ENCODE measurements at places on chromosomes 1 and 21. TPM values are rescaled to one million over a fixed set of nuclear protein-coding genes. Genes with fewer than 3 reads are reported as not detected.

DNA sequence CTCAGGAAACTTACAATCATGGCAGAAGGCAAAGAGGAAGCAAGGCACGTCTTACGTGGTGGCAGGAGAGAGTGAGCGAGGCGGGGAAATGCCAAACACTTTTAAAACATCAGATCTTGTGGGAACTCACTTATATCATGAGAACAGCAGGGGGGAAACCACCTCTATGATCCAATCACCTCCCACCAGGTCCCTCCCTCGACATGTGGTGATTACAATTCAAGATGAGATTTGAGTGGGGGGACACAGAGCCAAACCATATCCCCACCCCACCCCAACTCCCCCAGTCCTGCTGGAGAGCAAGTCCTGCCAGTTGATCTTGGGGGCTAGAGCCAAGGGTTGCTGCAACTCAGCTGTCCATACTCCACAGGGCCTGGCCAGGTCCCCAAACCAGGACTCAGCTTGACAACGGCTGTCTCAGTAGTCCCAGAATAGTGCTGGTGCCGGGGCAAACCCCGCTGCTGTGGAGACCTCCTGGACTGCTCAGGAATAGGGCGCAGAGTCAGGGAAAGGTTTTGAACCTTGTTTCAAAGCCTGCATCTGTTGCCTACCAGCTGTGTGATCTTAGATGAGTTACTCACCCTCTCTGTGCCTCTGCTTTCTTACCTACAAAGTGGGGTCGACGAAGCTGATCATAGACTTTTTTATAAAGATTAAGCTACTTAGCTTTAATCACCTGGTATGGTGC is 79.5 kb downstream of the STUM start:
- no peak for DNase-seq

Gene VTCN1
- total RNA-seq = not detected

Gene TNFRSF1B
- total RNA-seq = 370 TPM

DNA sequence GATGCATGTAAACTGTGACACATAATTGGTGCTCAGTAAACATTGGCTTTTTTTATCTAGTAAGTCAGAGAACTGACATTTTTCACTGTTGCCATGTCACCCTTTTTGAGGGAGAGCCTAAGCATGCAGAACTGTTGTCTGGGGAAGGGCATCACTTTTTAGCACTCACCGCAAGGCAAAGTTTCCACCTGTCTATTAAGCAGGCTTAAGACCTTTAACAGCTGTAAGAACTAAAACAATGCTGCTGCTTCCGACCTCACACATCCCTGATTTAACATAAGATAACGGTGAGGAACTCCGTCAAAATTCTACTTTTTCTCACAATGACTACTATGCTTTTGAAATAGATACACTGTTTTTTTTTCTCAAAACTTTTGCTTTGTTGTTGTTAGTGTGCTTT is 554.8 kb downstream of the NUF2 start:
- no peak for DNase-seq

- DNase-seq = no peak
Measured at GRCh38 chr1:203009185-203009584, 2.0 kb downstream of the TMEM183A start.

Gene NR1I3
- total RNA-seq = not detected

DNA sequence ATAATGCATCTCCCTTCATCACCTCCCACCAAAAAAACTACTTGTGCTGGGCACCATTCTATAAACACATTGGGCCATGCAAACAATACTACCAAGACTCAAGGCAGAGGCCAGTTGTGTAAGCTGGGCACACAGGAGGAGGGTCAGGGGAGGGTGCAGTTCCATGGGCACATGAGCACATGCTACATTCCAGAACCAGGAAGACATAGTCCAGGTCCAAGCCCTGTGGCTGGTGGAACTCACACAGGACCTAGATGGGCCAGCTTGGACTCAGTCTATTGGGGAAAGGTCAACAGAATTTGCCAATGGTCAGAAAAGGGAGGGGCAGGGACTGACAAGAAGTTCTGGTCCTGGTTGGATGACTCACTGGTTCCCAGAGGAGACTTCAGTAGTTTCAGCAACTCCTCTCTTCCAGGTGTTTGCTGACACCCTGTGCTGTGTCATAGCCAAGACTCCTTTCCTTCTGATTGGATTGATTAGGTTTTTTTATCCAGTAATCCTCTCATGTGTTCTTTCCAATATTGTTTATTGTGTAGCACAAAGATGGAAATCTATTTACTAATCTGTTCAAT is 249.7 kb downstream of the C1orf94 start:
- no peak for DNase-seq

Gene DNTTIP2
- 74.5 TPM for total RNA-seq

- no peak for DNase-seq
Measured at GRCh38 chr1:243264717-243265116, 8.9 kb downstream of the SDCCAG8 start.

- no peak for DNase-seq
Measured at GRCh38 chr21:44423312-44423821, 31.9 kb upstream of the LRRC3 start.

GRCh38 chr1:203272633-203273205 is 32.6 kb upstream of the BTG2 start:
- no peak for DNase-seq

- DNase-seq = no peak
Measured at GRCh38 chr1:158310623-158311022, 20.7 kb downstream of the CD1B start.

Gene MRPS6
- total RNA-seq = 82.9 TPM

- DNase-seq = no peak
Measured at GRCh38 chr21:26007951-26008498, 162.5 kb downstream of the APP start.

DNA sequence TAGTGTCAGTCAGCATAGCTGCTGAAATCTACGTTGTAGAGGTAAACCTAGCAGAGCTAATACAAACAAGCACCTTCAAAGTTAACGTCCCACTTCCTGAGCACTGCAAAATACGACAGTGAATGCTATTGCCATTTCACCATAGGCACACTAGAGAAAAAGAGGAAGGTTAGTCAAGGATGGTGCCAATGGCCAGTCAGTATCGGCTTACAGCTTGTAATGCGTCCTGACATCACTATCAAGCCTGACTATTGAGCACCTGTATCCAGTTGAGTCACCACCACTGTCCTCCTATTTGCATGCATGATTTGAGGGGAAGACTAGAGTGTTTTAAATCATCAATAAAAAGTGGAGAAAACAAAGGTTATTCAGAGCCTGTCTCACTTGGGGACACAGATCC is 34.4 kb downstream of the NUCKS1 start:
- no peak for DNase-seq

DNA sequence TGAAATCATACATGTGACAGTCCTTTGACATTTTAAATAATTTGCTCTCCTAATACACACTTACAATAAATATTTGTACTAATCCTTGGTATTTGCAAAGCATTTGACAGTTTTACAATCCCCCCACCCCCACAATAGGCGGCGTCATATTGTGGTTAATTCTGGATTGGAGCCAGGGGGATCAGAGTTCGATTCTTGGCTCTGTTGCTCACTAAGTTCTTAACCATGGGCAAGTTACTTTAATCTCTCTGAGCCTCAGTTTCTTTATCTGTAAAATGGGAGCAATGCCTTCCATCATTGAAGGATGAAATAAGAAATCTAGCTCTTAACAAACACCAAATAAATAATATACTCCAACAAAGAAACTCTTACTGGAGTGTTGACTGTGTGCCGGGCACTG is 23.8 kb downstream of the CACNA1S start:
- DNase-seq = no peak

- no peak for DNase-seq
Measured at GRCh38 chr1:186873687-186874086, 44.9 kb downstream of the PLA2G4A start.

Gene CLCNKA
- total RNA-seq = not detected

Gene USP33
- 48.5 TPM for total RNA-seq

Gene LHX8
- not detected for total RNA-seq

- DNase-seq = no peak
Measured at GRCh38 chr21:39510240-39510639, 58.5 kb downstream of the SH3BGR start.

DNA sequence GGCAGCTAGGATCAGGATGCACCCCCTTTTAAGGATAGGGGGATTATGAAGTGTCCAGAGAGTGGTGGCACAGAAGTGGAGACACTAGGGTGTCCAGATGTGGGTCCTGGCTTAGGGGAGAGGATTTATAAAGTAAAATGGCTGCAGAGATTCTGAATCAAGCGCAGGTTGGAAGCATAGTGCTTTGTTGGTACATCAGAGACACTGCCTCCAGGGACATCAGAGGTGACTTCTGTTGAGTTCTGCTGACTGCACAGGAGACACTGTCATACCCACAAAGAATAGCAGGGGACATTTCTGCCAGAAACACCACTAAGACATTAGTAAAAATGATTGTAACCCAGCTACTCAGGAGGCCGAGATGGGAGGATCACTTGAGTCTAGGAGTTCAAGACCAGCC is 16.4 kb downstream of the GPR137B start:
- DNase-seq = no peak

- no peak for DNase-seq
Measured at GRCh38 chr1:40633931-40634376, 31.5 kb downstream of the RIMS3 start.

Gene OR2T2
- not detected for total RNA-seq

Gene KCNK2
- not detected for total RNA-seq

DNA sequence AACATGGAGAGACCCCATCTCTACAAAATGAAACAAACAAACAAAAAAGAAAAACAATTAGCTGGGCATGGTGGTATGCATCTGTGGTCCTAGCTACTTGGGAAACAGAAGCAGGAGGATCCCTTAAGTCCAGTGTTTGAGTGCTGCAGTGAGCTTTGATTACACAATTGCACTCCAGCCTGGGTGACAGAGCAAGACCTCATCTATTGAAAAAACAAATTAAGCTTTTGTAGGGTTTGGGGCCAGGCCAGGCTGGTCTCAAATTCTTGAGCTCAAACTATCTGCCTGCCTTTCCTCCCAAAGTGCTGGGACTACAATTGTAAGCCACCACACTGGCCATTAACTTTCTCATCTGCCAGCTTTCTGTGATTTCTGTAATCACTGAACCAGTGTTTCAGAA is 27.2 kb downstream of the NIPAL3 start:
- no peak for DNase-seq

GRCh38 chr1:36622741-36623648 is 140.3 kb upstream of the CSF3R start:
- no peak for DNase-seq

DNA sequence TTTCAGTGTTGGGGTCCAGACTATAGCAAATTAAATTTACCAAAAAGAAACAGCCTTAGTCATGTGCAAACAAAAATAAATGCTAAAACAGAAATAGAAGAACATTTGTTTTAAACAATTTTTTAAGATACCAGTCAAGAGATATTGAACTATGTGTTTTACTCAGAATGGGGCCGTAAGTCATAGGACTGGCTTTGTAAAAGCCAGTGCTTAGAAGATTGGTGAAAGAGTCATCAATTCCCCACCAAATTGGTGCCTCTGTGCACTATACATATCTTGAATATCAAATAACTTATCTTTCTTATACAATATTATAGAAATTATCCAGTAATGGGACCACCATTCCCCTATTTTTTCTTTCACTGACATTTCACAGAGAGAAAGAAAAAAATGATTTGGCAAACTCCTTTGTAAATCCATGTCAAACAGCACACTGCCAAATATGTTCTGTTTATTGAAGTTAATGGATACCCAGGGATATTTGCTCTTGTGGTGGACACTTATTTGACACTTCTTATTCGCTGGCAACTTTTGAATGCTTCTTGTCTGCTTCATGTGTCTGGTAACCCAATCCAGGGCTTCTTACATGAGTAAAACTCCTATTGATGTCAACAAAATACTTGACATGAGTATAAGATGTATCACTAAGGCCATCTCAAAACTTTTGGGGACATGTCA is 145.7 kb upstream of the PKN2 start:
- DNase-seq = no peak

DNA sequence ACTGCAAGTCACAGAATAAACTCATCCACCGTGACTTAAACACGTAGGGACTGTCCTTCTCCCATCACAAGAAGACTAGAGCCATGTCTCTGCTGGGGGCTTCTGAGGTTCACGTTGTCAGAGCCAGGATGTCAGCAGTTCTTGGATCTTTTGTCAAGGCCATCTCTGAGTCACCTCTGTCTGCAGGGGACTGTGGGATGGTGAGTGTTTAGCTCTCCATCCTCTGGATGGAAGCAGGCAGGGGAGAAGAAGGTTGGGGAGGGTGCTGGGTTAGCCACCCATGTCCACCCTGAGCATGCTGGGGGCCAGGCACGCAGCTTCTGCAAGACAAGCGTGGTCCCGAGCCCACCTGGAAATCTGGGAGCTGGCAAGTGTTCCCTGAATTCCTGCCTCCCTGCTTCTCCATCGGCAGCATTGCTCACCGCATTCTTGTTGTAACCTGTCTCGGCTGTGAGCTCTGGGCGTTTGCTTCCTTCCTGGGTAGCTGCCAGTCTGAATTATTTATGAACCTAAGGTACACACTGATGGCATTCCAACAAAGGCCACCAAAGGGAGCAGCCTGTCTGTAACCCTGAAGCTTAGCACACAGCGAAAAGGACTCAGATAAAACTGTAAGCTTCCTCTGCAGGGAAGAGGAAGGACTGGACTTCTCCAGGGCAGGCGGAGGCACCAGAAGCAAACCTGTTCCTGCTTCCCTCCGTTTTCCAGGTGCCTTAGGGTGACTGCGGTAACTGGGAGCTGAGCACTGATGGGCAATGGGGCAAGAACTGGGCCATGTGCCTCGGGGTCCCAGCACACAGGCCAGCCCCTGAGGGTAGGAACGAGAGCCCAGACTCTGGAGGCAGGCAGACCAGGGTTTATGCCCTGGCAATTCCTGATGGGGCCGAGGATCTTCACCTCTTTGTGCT is 88.6 kb downstream of the RIPK4 start:
- no peak for DNase-seq

- no peak for DNase-seq
Measured at GRCh38 chr1:225828706-225829345, 18.9 kb downstream of the EPHX1 start.

DNA sequence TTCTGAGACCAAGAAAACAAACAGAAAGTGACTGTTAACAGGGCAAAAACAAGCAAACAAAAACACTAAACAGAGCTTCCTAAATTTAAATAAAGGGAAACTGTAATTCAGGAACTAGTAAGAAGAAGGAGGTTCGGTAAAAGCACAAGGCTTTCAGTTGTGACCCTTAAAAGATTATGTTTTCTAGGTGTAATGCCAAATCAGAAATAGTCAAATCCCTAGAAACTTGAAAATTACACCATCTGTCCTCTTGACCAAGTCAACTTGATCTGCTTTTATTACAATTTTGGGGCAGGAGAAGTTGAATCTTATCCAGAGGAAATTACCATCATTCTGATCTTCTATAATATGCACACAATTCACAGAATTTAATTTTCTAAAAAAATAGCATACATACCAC is 754.0 kb upstream of the ADGRL4 start:
- no peak for DNase-seq

GRCh38 chr1:204705888-204706837 is 20.6 kb upstream of the LRRN2 start:
- DNase-seq = no peak

- no peak for DNase-seq
Measured at GRCh38 chr1:42033629-42034028, 114.9 kb upstream of the HIVEP3 start.

- peak; percentile 85 for DNase-seq
Measured at GRCh38 chr1:35499652-35500176, 57.5 kb downstream of the KIAA0319L start.
